Activated CD4-positive, alpha-beta T cell treated with anti-CD3 and anti-CD28 coated beads, Interleukin-2, amount 50 U/mL, for 48 hours (primary cell): ENCODE measurements at places on chromosomes 12 and 14.

DNA sequence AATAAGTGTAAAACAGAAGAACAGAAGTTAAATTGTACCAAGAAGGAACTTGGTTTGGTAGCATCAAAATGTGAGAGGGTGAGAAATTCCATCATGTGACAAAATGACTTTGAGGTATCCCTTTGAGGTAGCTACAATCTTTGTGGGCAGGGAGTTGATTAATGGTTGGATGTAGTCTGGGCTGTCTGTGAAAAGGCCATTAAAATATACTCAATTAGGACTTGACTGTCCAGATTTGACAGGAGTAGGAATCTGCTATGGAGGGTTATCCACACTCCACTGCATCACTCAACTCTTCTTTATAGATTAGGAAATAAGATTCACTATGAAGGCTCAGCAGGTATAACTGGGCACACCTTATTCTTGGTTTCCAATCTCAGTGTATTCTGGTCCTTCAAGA is 7.4 kb upstream of the YBX3 start:
- DNase-seq = no peak

DNA sequence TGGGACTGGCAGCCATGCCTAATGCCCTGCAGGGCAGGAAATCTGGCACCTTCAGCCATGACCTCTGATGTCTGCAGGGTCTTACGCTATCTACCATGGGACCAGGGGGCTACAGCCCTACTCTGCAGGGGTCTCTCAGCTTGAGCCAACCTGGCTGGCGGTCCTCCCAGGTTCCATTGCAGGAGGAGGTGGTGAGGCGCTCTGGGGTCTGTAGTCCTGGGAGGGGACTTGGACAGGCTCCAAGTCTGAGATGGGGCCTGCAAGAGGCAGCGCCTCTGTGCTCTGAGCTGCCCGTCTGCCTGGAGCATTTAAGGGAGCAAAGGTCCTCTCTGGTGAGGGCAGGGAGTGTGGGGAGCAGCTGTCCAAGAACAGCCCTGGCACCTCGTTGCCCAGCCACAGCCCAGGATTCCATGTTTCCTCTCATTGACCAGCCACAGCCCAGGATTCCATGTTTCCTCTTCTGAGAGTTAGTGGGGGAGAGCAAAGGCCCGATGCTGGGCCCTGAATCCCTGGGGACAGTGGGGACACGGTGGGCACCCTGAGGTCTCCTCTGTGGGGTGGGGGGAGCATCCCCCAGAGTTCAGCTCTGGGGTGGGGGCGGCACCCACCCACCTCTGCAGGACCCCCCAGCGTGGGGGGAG is 655 bp downstream of the PLD4 start:
- no peak for DNase-seq

GRCh38 chr14:87002776-87003175 is 990.2 kb downstream of the GALC start:
- no peak for DNase-seq

GRCh38 chr14:85471156-85471555 is 58.8 kb upstream of the FLRT2 start:
- DNase-seq = no peak

GRCh38 chr12:132560614-132561426 is 49.6 kb downstream of the LRCOL1 start:
- DNase-seq = peak; percentile 87

GRCh38 chr14:104898870-104899510 is 25.7 kb upstream of the PLD4 start:
- DNase-seq = no peak

DNA sequence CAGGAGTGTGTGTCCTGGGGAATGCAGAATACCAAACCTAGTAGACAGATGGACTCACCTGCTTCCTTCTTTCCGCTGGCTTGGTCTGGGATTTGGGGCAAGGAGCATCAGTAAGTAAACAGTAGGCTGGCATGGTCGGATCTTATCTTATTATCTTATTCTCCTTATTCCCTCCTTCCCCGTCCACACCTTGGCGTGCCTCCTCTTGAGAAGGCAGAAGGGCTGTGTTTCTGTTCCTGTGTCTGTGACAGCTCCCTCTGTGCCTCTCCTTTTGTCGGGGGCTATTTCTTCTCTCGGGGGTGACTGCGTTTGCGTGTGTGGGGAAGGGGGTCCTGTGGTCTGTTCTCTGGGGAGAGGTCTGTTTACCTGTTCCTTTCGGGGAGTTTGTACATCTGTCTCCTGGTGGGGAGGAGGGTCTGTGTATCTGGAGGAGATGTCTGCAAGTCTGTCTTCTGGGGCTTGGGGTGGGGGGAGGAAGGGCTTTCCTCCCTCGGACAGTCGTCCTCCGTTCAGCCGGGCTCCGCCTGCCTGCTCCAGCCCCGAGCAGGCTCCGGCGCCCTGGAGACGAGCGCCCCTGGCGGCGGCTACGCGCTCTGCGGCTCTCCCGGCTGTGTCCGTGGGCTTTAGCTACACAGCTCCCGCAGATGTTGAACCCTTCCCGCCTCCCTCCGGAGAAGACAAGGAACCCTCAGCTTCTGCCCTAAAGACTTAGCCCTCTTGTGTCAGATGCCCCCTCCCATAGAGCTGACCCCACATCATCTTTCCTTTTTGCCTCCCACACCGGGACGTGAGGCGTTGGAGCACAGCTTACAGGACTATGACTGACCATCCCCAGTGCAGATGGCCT is 4.4 kb downstream of the KRT86 start:
- peak; percentile 79 for DNase-seq

- no peak for DNase-seq
Measured at GRCh38 chr14:91008759-91009409, 51.6 kb downstream of the RPS6KA5 start.

- DNase-seq = no peak
Measured at GRCh38 chr14:105153739-105154475, 14.7 kb downstream of the JAG2 start.

GRCh38 chr12:123153906-123154305 is 3.0 kb upstream of the PITPNM2 start:
- DNase-seq = no peak

GRCh38 chr12:6347367-6348338 is 5.8 kb upstream of the TNFRSF1A start:
- DNase-seq = no peak
